ENCODE measurements at places on chromosomes 11 and 22. TPM values are rescaled to one million over a fixed set of nuclear protein-coding genes. Genes with fewer than 3 reads are reported as not detected.

MPEG1 gene
- total RNA-seq: 20.0 TPM

OR52N5 gene
- total RNA-seq: not detected

RTN4R gene
- 2.9 TPM for total RNA-seq

SLC17A6 gene
- not detected for total RNA-seq

SNX32 gene
- total RNA-seq: 2.0 TPM

RBM7 gene
- 50.4 TPM for total RNA-seq

MB gene
- not detected for total RNA-seq

KCNQ1 gene
- total RNA-seq: 3.3 TPM

EXPH5 gene
- 1.5 TPM for total RNA-seq

MPPED2 gene
- 0.99 TPM for total RNA-seq

MAPK8IP1 gene
- total RNA-seq: 21.5 TPM

MISFA gene
- total RNA-seq: 2.2 TPM

SAA1 gene
- not detected for total RNA-seq

LSP1 gene
- 595 TPM for total RNA-seq

GAL3ST3 gene
- not detected for total RNA-seq

GRCh38 chr11:95674657-95675358 is 114.8 kb downstream of the FAM76B start:
- no peak for DNase-seq

DNA sequence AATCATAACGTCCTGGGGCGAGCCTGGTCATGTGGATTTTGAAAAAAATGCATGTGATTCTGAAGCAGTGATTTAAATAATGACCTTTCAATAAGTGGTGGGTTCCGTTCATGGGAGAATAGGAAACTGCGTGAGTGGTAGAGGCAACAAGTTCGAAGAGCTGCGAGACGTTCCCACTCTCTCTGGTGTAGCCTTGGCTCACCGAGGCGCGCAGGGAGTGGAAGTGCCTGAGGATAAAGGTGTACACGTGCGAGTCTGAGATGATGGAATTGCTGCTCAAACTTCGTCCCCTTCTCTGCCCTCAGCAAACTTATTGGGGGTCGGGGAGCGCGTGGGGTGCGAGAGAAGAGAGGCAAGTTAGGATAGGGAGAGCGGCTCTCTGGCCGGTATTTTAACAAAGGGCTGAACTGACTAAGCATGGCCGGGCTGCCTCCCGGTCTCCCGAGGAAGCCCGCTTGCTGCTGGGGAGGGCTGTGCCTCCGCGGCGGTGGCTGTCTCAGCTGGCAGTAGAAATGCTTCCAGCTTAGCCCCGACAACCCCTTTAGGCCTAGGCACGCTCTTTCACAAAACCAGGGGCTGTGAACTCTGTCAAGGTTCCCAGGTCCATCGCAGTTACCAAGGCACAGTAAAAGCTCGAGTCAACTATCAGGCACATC is 875 bp upstream of the STT3A start:
- no peak for DNase-seq

- DNase-seq: peak; percentile 72
Measured at GRCh38 chr11:108223348-108224149, 682 bp downstream of the ATM start.

- no peak for DNase-seq
Measured at GRCh38 chr11:18615628-18616392, 16.2 kb downstream of the MISFA start.

GRCh38 chr11:58998480-58999290 is 59.4 kb downstream of the GLYATL1 start:
- DNase-seq: no peak

DNA sequence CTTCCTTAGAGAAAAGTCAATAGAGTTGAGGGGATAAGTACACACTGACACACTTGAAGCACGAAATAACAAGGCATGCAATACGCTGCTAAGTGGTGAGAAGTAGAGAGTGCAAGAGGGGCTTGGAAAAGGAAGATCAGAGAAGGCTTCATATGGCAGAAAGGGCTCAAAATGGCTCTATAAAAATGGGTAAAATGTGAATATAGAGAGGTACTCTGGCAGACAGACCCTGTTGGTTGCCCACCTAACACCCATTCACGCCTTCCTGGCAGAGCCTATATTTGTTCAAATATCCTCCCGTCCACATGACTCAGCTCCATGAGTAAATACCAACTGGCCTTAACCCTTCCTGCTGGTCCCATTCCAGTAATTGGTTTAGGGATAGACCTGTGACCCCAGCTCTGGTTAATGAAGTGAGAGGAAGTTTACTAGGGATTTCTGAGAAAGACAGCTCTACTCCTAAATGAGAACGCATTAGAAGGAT is 38.9 kb upstream of the CCDC34 start:
- no peak for DNase-seq

- no peak for DNase-seq
Measured at GRCh38 chr22:37178350-37179125, 9.5 kb downstream of the C1QTNF6 start.

DNA sequence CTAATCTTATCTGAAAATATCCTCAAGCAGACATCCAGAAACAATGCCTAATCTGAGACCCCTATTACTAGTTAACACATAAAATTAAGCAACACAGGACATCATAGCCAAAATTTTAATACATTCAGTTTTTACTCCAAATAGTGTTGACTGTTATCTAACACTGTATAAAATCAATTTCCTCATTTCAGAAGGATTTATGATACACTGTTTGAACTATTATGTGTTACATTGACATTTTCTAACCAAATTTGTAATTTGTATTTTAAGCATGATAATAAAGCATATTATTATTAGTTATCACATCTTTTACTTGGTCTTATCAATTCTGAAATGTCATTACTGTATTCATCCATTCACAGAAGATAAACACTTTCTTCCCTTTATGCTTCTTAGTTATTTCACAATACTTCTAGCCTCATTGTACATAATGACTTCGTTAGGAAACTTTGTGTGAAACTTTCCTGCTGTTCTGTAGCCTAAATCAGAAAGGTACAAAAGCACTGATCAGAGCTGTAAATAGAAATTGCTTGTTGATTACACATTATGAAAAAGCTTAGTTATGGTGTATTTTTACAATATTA is 1248.9 kb downstream of the JRKL start:
- DNase-seq: no peak

- no peak for DNase-seq
Measured at GRCh38 chr22:40147388-40148176, 30.1 kb upstream of the TNRC6B start.

- DNase-seq: no peak
Measured at GRCh38 chr11:77057938-77058474, 8.8 kb upstream of the CAPN5 start.

DNA sequence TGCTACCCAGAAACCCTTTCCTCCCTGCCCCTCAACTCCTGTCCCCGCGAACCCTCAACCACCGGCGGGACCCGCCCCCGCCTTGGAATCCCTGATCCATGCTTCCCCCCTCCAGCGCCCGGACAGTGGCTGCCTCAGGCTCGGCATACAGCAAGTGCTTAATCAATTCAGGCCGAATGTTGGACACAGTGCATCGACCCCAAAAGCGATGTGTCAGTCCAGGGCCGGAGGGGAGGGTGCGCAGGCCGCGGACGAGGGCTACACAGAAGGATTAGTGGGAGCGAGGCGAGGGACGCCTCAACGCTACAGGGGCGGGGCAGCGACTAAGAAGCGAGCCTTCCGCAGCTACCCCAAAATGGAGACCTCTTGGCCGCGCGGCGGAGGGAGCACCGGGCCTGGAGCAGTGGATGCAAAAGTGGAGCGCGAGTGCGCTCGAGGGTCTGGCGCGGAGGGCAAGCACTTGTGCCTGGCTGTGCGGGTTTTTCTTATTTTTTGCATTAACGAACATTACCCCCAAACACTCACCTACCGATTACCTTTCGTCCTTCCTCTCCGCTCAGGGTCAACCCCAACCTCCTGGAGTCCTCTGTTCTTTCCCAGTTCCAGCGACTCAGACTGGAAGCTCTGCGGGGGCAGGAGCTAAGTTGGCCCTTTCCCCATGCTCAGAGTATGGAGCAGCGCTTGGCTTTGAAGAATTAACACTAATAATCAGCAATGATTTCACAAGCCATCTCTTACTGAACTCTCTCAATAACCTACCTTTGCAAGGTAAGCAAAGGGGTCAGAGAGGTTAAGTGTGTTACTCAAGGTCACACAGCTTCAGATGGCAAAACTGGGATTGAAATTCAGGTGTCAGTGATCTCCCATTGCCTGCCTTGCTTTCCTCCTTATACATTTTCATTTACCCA is 30.0 kb upstream of the WNT11 start:
- DNase-seq: peak; percentile 56

GRCh38 chr11:96986516-96986915 is 596.7 kb downstream of the JRKL start:
- no peak for DNase-seq

GRCh38 chr11:100876815-100877520 is 189.9 kb downstream of the ARHGAP42 start:
- no peak for DNase-seq

GRCh38 chr11:31243706-31244105 is 125.8 kb downstream of the DCDC1 start:
- no peak for DNase-seq

DNA sequence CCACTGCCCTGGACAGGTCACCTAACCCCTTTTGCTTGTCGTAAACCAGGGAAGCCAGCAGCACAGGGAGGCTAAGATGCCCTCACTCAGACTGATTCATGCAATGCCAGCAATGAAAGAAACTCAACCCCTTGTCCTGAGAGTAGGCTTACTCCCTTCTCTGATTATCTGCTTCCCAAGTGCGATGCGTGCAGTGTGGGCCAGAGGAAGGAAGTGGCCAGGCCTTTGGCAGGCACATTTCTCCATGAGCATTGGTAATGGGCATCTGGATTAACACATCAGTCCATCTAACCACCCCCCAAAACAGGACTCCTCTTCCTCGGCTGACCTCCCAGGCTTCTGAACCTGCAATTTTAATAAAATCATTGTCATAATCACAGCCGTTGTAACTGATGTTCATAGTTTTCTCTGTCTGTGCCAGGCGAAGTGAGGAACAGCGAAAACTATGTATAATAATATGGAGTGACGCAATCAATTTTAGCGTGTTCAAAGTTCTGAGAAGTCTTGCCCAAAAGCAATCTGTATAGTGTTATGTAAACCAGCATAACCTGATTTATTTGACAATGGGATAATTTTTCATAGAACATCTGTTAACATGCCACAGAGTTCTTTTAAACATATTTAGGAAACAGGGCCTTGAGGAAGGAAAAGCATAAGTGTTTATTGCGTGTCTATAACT is 33.9 kb downstream of the TST start:
- no peak for DNase-seq

- no peak for DNase-seq
Measured at GRCh38 chr11:127564810-127565209, 564.2 kb upstream of the KIRREL3 start.

DNA sequence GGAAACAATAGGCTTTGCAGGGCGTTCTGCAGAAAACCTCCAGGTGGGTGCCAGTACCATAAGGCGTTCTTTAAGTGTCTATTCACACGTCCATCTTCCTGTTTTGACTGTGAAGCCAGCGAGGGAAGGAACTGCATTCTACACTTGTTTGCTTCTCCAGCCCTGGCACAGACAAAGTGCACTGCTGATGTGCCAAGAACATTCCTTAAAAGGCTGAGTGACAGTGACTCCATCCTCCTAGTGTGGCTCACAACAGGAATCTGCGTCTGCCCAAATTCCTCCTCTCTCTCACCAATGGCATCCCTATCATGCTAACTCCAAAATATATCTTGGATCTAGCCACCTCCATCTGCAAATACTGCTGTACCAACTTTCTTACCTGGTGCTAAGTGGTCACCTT is 407.4 kb upstream of the SYN3 start:
- DNase-seq: no peak

DNA sequence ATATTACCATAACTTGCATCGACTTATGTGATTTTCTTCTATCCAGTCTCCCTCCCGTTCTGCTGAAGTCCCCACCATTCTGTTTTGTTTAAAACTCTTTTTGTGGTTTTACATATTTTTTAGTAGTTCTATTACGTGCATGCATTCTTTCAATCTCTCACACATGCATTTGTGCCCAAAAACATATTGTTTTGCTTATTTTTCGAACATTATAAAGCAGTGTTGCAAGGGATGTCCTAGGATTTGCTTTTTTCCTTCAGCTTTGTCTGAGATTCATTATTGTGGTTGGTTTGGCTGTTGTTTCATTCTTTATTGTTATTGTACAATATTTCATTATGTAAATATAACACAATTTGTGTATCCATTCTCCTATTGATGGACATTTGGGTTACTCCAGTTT is 235.7 kb downstream of the DYNC2H1 start:
- no peak for DNase-seq

- no peak for DNase-seq
Measured at GRCh38 chr22:30216710-30217109, 29.8 kb downstream of the LIF start.

GRCh38 chr11:24934733-24935439 is 438.0 kb downstream of the LUZP2 start:
- no peak for DNase-seq

DNA sequence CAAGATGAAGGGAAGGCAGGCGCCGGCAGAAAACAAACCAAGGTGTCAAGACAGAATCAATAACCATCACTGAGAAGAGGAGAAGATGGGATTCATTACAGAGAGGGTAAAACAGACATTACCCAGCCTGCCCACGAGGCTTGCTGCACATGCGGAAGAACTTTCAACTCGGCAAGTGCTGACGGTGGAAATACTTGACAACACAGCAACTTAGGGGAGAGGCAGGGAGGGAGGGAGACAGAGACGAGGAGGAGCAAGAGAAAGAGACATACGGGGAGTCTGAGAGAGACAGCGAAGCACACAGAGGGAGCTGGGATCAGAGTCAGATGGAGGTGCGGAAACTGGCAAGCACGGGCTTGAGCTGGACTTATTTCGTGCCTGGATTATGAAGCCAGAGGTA is 129.3 kb upstream of the NECTIN1 start:
- DNase-seq: no peak

DNA sequence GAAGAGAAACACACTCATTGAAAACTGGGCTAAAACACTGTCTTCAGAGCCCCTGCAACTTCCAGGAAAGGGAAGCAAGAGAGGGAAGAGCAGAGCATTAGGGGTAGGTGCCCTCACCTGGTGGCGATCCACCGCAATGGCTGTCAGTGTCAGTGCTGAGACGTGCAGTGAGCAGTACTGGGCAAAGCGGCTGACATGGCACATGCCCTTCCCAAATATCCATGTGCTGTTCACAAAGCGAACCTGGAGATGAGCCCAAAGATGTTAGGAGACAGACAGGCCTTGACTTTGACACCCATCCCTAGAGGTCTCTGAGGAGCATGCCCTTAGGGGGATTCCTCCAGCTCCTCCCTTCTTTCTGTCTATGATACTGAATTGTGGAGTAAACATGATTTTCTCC is 4.9 kb downstream of the GPR83 start:
- no peak for DNase-seq

- no peak for DNase-seq
Measured at GRCh38 chr11:62930157-62930556, 9.0 kb upstream of the CHRM1 start.

GRCh38 chr11:115606498-115607220 is 102.4 kb upstream of the CADM1 start:
- no peak for DNase-seq

- peak; percentile 18 for DNase-seq
Measured at GRCh38 chr22:29385748-29386147, 2.6 kb downstream of the AP1B1 start.

DNA sequence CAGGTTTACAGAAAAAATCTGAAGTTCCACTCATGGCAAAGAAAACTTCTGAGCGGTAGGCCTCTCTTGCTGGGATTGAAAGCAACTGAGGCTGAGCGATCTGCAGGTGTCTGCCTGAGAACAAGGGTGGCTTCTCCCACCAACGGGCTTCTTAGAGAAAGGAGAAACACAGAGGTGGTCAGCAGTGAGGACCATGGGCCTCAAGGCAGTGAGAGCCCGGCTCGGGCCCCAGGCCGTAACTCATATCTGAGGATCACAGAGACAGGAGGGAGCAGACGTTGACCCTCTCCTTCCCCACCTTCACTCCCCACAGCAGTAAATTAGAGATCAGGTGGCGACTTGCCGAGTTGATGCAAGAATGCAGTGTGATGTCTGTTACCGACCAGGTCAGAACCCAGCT is 50.9 kb upstream of the RTL6 start:
- DNase-seq: no peak
